A549 treated with dexamethasone at 1 μM for 4 hours (cell line): ENCODE measurements at places on chromosomes 12 and 14. TPM values are rescaled to one million over a fixed set of nuclear protein-coding genes. Genes with fewer than 3 reads are reported as not detected.

GPRC5D gene
- total RNA-seq, result not detected in 5 replicates

ASCL1 gene
- total RNA-seq, result not detected in 5 replicates

ADAMTS20 gene
- total RNA-seq, result not detected in 5 replicates

SERPINA9 gene
- total RNA-seq, result not detected in 5 replicates

CCDC175 gene
- total RNA-seq, result not detected in 5 replicates

PZP gene
- total RNA-seq, result not detected in 5 replicates

CD69 gene
- total RNA-seq, result not detected in 5 replicates

MAPK1IP1L gene
- total RNA-seq, result 108 to 153 TPM (median 140 TPM) in 5 replicates

BAZ2A gene
- 23.1 to 50.4 TPM (median 45.3 TPM) in 5 replicates for total RNA-seq

SOX5 gene
- not detected in 5 replicates for total RNA-seq

CISTR gene
- not detected in 5 replicates for total RNA-seq

NTS gene
- total RNA-seq, result 51.3 to 83.4 TPM (median 63.5 TPM) in 5 replicates

MIP gene
- total RNA-seq, result 0.15 TPM in 1 of 5 replicates, not detected in the others
